ENCODE measurements at places on chromosomes 13 and 19. TPM values are rescaled to one million over a fixed set of nuclear protein-coding genes. Genes with fewer than 3 reads are reported as not detected.

GRCh38 chr19:42316223-42317211 is 3.4 kb downstream of the TMEM145 start:
- H3K27me3 ChIP-seq: peaks cover 28% of the 10 kb centered on the region
- H3K36me3 ChIP-seq: no peaks in the 10 kb centered on the region
- peaks cover 18% of the 10 kb centered on the region for H3K4me1 ChIP-seq
- no peak overlapping the region for H3K4me3 ChIP-seq
- DNase-seq: no peak

GRCh38 chr19:52197964-52198363 is 8.1 kb downstream of the PPP2R1A start:
- DNase-seq: no peak
- H3K4me1 ChIP-seq: peaks cover 49% of the 10 kb centered on the region
- H3K36me3 ChIP-seq: peaks cover 27% of the 10 kb centered on the region
- H3K27ac ChIP-seq: no peak overlapping the region
- H3K4me3 ChIP-seq: no peak overlapping the region

DNA sequence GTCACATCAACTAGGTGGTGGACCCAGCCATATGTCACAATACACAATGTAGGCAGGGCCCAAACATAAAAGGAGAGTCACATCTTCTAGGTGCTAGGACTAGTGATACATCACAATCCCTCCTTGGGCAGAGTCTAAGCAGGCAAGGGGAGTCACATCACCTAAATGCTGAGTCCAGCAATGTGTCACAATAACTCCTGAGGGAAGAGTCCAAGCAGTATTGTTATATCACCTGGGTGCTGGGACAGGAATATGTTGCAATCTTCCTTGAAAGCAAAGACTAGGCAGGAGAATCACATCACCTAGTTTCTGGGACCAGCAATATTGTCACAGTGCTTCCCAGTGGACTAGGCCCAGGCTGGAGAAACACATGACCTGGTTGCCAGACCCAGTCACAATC is 29.4 kb upstream of the ZNF729 start:
- no peaks in the 10 kb centered on the region for H3K27me3 ChIP-seq

GRCh38 chr19:18417250-18418028 is 1.8 kb upstream of the SSBP4 start:
- peak; percentile 61 for DNase-seq
- peaks cover 1% of the 10 kb centered on the region for H3K36me3 ChIP-seq
- H3K27ac ChIP-seq: peak overlapping the region; percentile 56
- peak overlapping the region; percentile 74 for H3K4me3 ChIP-seq
- H3K4me1 ChIP-seq: peaks cover 62% of the 10 kb centered on the region
- peaks cover 20% of the 10 kb centered on the region for H3K27me3 ChIP-seq

DNA sequence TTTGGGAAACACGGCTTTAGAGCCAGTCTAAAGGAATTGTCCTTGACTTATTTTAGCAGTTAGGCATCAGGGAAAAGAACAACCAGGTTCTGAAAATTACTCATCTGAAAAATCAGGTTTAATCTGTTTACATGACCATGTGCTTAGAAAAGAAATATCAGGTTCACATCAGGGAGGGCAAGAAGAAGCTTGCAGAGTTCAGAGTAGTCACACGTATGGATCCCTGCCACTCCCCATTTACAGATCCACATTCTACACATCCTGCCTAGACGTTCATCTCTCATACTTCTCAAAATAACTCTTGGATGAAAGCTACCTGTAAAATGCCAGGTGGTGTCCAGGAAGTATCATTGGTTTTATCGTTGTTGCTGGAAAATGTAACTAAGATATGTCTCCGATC is 14.0 kb upstream of the PHF11 start:
- no peak overlapping the region for H3K4me3 ChIP-seq
- no peaks in the 10 kb centered on the region for H3K4me1 ChIP-seq
- H3K27ac ChIP-seq: no peak overlapping the region
- DNase-seq: no peak
- no peaks in the 10 kb centered on the region for H3K27me3 ChIP-seq

GRCh38 chr13:87667686-87668085 is 3.5 kb upstream of the SLITRK5 start:
- H3K4me3 ChIP-seq: no peak overlapping the region
- H3K27ac ChIP-seq: no peak overlapping the region
- peaks cover 15% of the 10 kb centered on the region for H3K27me3 ChIP-seq
- H3K36me3 ChIP-seq: no peaks in the 10 kb centered on the region
- DNase-seq: no peak

GRCh38 chr13:26980099-26981031 is 191.2 kb downstream of the USP12 start:
- no peak overlapping the region for H3K4me3 ChIP-seq
- H3K4me1 ChIP-seq: no peaks in the 10 kb centered on the region
- DNase-seq: no peak

- H3K27me3 ChIP-seq: no peaks in the 10 kb centered on the region
- DNase-seq: no peak
- no peaks in the 10 kb centered on the region for H3K4me1 ChIP-seq
- no peak overlapping the region for H3K4me3 ChIP-seq
- H3K36me3 ChIP-seq: no peaks in the 10 kb centered on the region
- H3K27ac ChIP-seq: no peak overlapping the region
Observed at GRCh38 chr19:32061315-32061714, 284.1 kb upstream of the ZNF507 start.

DNA sequence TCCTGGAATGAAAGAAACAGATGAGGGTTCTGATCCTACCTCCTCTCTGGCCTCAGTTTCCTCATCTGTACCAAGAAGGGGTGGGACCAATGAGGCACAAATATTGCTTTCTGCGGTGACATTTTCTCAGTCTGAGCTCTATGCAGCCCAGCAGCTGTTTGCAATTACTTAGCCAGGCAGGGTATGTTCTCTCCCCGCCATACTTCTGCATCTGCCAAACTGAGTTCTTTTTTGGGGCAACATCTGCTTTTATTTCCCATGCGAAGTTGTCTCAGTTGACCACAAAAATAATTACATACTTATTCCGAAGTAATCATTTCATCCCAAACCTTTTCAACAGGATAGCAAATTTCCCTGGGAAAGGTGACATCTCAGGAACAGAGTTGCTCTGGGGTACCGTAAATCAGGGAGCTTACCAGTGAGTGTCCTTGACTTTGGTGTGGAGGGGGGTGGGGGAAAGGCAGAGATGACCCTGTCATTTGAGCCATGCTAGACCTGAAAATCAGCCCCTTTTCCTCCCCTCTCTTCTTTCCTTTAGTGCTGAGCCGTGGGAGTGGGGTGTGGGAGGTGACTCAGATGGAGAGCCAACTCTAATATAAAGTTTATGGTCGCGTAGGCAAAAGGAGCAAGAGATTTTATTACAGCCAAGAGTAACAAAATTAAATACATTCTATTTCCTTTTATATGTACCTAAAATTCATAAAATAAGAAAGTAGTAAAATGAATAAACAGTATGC is 165.7 kb upstream of the KL start:
- no peaks in the 10 kb centered on the region for H3K36me3 ChIP-seq
- H3K4me1 ChIP-seq: no peaks in the 10 kb centered on the region
- no peak overlapping the region for H3K27ac ChIP-seq
- no peak for DNase-seq
- H3K4me3 ChIP-seq: no peak overlapping the region

GRCh38 chr19:54517483-54517882 is 14.9 kb downstream of the LAIR2 start:
- H3K36me3 ChIP-seq: peaks cover 2% of the 10 kb centered on the region
- H3K4me3 ChIP-seq: no peak overlapping the region
- peak; percentile 72 for DNase-seq
- H3K27ac ChIP-seq: no peak overlapping the region

- no peak for DNase-seq
- H3K27me3 ChIP-seq: peaks cover 18% of the 10 kb centered on the region
- H3K27ac ChIP-seq: no peak overlapping the region
Observed at GRCh38 chr19:39014037-39014436, 18.3 kb downstream of the FBXO27 start.

DNA sequence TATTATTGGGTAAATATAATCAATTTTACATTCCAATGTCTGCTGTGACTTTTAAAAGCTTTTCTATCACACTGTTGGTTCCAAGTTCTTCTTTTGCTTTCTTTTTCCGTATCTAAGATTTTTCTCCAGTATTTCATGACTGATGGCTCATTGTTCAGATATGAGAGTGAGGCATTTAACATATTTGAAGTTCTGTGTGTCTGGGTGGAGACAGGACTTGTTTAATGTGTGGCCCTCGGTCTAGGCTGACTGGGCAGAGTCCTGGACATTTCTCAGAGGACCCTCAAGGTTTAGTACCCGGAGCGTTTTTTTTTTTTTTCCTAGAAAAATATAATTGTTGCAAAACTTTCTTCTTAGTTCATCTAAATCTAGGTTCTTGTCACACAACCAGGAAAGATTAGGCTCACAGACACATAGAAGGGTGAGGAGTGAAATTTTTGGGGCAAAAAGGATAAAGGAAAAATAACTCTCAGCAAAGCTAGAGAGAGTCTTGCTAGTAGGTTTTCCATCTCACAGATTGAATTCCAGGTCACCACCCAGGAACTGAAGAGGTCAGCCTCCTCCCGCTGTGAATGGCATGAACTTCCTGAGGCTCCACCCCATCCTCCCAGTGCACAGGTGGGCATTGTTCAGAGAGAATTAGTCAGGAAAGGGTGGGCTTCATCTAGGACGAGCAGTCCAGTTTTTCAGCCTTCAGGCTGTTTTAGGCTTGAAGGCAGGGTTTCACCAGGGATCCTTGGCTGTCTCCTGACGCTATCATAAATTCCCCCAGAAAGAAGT is 1002.4 kb upstream of the PCDH9 start:
- DNase-seq: no peak
- H3K4me1 ChIP-seq: no peaks in the 10 kb centered on the region

- no peak overlapping the region for H3K27ac ChIP-seq
- no peaks in the 10 kb centered on the region for H3K36me3 ChIP-seq
- H3K4me3 ChIP-seq: no peak overlapping the region
- peaks cover 1% of the 10 kb centered on the region for H3K27me3 ChIP-seq
- no peak for DNase-seq
Observed at GRCh38 chr13:102580552-102581169, 16.1 kb upstream of the TPP2 start.

- H3K4me3 ChIP-seq: no peak overlapping the region
- DNase-seq: no peak
- H3K4me1 ChIP-seq: no peaks in the 10 kb centered on the region
Observed at GRCh38 chr13:72230131-72230530, 363.1 kb upstream of the DACH1 start.

DNA sequence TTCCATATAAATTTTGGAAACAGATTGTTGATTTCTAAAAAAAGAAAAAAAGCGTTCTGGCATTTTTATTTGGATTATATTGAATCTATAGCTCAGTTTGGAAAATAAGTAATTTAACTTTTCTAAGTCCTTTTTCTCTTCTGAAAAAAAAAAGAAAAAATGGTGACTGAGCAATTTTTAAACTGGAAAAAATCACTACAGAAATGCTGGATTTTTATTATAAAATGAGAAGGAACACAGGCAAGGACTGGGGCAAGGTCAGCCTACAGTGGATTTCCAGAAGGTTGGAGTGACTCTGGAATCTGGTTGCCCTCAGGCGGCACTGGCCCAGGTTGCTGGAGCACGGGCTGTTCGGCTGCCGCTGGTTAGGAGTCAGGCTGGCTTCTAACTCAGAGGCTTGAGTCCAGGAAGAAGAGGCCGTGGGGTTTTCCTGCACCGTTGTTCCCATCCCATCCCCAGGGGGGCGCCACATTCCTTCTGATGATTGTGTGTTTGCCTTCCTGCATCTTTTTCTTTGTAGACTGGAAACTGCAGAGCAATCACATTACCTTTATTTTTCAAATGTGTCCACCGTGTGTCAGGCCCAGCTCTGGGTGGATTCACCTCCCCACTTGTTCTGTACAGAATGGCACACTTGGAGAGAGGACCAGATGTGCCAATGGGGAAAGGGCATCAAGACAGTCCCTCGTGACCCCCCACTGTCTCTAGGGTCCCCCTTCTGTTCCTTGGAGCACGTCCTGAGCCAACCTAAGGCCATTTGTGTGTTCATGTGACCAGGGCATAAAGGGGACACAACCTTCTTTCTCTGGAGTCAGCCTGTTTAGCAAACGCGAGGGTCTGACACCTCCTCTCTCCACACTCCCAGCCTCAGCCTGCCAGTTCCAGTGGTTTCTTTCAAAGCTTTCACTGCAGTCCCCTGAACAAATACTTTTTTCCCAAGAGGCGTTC is 44.5 kb upstream of the GTF3A start:
- no peak overlapping the region for H3K27ac ChIP-seq
- H3K36me3 ChIP-seq: no peaks in the 10 kb centered on the region
- peak; percentile 81 for DNase-seq
- no peak overlapping the region for H3K4me3 ChIP-seq
- H3K4me1 ChIP-seq: peaks cover 2% of the 10 kb centered on the region

DNA sequence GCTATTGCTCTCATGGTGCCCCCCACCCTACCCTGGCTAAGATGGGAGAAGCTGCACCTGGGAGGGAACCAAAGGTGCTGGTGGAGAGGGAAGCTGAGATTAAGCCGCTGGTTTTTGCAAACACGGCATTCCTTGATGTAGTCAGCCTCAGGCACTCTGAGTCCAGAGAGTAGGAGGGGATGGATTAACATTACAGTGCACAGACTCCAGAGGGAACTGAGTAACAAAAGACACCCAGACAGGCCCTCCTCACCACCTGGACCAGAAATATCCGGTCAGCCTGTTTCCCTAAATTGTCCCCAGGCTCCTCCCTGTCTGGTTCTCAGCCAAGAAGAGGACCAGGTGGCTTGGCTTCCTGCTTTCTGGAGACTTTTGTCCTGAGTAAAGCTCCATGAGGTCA is 28.9 kb upstream of the PABPC3 start:
- H3K27me3 ChIP-seq: peaks cover 24% of the 10 kb centered on the region
- H3K36me3 ChIP-seq: no peaks in the 10 kb centered on the region
- no peak overlapping the region for H3K4me3 ChIP-seq
- H3K27ac ChIP-seq: no peak overlapping the region
- no peak for DNase-seq
- no peaks in the 10 kb centered on the region for H3K4me1 ChIP-seq

DNA sequence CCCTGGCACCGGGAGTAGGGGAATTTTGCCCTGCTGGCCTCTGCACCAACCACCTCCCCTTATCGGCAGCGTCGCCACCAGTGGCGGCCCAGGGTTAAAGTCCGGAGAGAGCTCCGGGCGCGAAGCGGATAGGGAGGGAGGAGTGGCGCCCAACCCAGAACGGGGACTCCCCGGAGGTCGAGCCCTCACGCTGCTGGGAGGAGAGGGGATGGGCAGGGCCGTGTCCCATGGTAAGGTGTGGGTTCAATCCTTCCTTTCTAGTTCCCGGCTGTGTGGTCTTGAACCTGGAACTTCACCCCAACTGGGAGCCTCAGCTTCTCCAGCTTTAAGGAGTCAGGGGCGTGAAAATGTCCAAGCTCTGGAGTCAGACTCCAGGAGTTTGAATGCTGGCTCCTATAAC is 23.3 kb upstream of the BCL3 start:
- no peak for DNase-seq
- H3K27me3 ChIP-seq: peaks cover 2% of the 10 kb centered on the region

CYP4F2 gene
- not detected for total RNA-seq

ZNF563 gene
- total RNA-seq: 6.3 TPM

REEP6 gene
- 1.9 TPM for total RNA-seq

CA11 gene
- 12.7 TPM for total RNA-seq

CDX2 gene
- not detected for total RNA-seq

KIR3DL1 gene
- total RNA-seq: not detected

RHPN2 gene
- 2.9 TPM for total RNA-seq

CCDC97 gene
- total RNA-seq: 20.5 TPM

CYP2A7 gene
- not detected for total RNA-seq

THSD1 gene
- total RNA-seq: 0.12 TPM

NLRP11 gene
- total RNA-seq: not detected

ZNF627 gene
- total RNA-seq: 6.6 TPM

CPAMD8 gene
- total RNA-seq: 0.88 TPM
